ENCODE measurements at places on chromosomes 5 and 9. TPM values are rescaled to one million over a fixed set of nuclear protein-coding genes. Genes with fewer than 3 reads are reported as not detected.

DNA sequence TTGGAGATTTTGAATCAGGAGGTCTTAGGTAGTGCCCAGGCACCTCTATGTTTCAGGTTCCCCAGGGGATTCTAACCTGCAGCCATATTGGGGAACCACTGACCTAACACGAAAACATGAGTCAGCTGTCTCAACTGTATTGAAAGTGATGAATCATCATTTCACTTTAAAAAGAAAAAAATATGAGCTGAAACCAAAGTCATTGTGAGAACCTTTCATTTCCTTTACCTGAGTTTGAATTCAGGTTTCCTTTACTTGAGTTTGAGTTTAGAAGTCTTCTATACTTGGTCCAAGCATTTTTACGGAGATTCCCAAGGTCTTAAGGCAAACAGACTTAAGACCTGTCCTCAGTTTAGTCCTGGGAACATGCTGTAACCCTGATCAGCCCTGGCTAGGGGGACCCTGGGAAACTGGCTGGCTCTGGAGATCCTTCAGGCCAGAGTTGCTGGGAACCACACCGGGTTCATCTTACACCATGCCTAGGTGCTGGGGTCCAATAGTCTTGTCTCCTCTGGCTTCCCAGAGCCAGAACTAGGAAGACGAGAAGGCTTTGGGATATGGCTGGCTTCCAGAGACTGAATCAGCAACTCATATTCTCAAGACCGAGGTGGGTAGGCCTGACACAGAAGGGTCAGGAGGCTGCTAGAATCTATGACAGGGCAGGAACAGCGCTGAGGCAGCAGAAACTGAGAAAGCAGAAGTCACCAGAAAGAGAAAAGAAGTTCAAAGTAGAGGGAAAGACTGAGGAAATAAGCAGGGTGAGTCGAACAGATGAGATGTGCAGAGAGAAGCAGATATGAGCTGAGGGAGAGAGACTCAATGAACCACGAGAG is 16.4 kb upstream of the PDCD1LG2 start:
- no peak for DNase-seq

- DNase-seq: no peak
Observed at GRCh38 chr5:136579238-136579637, 213.9 kb upstream of the TRPC7 start.

PCDHA1 gene
- 0.07 TPM for total RNA-seq

DNA sequence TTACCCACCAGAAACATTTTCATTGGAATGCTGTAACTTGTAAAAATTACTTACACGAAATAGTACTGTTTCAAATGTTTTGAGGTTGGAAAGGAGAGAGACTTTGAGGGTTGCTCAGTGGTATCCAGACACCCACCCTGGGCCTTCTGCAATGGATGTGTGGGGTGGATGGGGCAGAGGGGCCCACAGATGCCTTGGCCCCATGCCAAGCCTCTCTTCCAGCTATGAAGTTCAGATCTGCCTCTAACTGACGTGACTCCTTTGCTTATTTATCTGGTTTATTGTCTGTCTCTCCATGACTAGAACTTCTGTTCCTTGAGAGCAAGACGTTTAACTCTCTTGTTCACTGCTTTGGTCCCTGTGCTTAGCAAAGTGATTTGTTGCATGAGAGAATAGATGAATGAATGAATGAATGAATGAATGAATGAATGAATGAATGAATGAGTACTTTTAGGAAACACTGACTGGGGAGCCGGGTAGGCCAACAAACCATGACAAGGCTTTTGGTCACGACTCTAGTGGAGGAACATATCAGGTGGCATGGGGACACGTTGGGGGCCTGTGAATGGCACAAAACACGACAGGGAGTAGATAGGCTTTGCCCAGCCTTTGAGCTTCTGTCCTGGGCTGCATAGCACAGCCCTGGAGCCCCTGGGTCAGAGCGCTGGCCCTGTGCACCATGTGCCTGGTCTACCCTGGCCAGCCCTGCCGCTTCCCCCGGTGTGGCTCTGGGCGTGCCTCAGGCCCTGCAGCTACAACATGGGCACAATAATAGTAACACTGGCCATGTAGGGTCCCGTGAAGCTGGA is 31.8 kb downstream of the AK8 start:
- DNase-seq: no peak

DNA sequence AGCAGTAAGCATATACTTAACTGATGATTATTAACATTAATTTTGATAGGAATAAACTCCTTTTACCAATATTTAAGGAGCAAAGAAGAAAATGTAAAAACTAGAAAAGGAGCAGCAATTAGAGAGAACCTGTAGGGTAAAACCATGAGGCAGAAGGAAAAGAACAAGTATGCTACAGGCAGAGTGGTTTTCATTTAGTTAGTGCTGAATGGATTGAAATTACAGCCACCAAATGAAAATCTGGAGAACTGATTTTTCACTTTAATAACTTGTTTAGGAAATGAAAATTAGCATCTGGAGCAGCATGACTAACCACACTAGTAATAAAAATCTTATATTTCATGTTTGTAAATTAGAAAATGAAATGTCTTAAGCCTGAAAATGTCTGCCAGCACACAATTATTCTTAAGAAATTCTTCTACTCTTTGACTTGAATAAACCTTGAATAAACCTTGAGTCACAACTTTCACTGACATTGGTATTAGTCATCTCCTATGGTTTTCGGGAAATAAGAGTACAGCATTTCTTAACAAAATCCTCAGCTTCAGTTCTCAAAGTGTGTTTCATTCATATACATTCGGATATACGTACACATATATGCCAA is 1504.9 kb upstream of the C9orf72 start:
- no peak for DNase-seq

DNA sequence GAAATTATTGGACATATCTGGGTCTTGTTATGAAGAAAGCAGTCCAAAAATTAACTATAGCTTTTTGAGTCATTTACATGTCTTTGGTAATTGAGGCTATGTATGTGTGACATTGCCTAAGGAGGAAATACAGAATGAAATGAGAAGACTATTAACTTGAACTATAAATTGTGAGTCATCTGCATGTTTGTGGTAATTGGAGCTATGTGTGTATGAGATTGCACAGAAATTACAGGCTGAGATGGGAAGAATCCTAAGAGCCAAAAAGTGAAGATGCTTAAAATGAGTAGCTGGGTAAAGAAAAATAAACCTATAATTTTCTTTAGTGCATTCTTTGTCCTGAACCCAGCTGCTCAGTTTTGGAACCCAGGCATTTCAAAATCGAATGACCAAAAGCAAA is 747.6 kb upstream of the EDIL3 start:
- no peak for DNase-seq

FOXI1 gene
- not detected for total RNA-seq

- DNase-seq: no peak
Observed at GRCh38 chr5:133611357-133612248, 738 bp downstream of the FSTL4 start.

DNA sequence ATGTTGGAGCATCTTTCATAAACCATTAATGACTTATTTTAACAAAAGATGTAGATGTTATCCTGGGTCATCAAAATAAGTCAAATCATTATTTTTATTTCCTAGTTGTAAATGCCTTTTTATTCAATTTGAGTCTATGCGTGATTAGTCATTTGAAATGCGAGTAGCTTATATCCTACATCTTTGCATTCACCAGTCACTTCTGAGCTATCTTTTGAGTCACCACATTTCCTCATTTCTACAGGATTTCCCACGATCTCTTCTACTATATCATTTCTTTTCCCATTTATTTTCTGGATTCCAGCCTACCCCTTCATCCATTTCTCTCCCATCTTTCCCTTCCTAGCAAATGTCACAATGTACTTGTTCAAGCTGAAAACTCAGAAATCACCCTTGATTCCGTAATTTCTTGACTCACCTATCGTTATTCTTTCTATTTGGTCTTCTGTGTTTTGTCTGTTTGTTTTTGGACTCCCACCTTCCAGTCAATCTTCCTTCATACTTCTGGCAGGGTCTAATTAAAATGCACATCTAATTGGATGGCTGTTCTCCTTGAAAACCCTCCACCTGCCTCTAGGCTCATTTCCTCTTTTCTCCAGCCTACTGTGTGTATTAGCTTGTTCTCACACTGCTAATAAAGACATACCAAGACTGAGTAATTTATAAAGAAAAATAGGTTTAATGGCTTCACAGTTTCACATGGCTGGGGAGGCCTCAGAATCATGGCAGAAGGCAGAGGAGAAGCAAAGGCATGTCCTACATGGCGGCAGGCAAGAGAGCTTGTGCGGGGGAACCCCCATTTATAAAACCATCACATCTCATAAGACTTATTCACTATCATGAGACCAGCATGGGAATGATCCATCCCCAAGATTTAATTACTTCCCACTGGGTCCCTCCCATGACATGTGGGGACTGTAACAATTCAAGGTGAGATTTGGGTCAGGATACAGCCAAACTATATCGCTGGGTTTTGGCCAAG is 112.4 kb downstream of the MEF2C start:
- no peak for DNase-seq

- DNase-seq: no peak
Observed at GRCh38 chr5:31383734-31384133, 148.2 kb downstream of the DROSHA start.

GRCh38 chr9:137212520-137212919 is 7.0 kb downstream of the NDOR1 start:
- no peak for DNase-seq

GRCh38 chr9:123314617-123315016 is 41.4 kb upstream of the CRB2 start:
- no peak for DNase-seq

- DNase-seq: no peak
Observed at GRCh38 chr9:36892279-36892678, 141.8 kb downstream of the PAX5 start.

- no peak for DNase-seq
Observed at GRCh38 chr9:14147738-14148137, 166.2 kb downstream of the NFIB start.

DNA sequence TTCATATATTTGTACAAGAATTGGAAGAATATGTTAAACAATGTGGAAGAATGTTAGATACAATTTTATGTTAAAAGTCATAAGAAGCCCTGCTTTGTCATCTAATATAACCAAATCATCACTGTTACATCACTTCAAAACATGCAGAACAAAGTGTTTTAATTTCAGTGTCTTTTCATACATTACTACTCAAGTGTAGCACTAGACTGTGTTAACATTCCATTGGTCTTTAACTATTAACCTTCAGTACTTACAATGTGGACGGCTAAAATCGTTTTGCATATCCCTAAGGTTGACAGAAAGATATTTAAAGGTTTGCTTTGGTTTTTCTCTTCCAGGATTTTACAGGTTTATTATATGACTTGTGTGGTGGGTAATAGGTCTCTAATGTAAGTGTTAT is 50.9 kb downstream of the VCAN start:
- DNase-seq: no peak

SUSD3 gene
- 29.7 TPM for total RNA-seq

Data from activated T-helper 2 cell treated with anti-CD3 and anti-CD28 coated beads, Interferon-gamma antibody, Interleukin-2, Interleukin-4, amounts not matched to agents 10 μg/mL and 5 μg/mL and 100 μg/mL, durations not matched to agents 14 hours and 24 hours and 36 hours (primary cell).